ENCODE measurements at places on chromosomes 7 and 10. TPM values are rescaled to one million over a fixed set of nuclear protein-coding genes. Genes with fewer than 3 reads are reported as not detected.

- no peak for DNase-seq
These were observed 75.8 kb downstream of the CDCA7L start for GRCh38 chr7:21869785-21870402.

DNA sequence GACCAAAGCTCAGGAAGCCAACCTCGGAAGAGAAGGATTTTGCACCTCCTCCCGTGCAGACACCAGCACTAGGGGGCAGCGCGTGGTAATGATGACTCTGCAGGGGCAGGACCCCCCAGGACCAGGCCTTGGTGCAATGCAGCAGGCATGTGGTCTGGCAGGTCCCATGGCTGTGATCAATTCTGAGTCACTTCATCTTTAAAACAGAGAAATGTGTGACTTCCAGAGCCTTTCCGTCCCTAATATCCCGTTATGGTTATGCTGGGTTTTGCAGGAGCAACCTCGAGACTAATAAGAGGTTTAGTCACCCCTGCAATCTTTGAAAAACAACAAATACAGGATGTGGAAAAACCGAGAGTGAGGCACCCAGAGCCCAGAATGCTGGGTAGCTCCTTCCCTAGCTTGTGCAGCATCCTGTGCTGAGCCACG is 30.2 kb upstream of the GJD4 start:
- DNase-seq, result no peak

GRCh38 chr7:77788327-77788902 is 9.8 kb downstream of the TMEM60 start:
- DNase-seq, result no peak

- DNase-seq, result no peak
These were observed 91.3 kb downstream of the CPXM2 start for GRCh38 chr10:123800289-123800688.

GRCh38 chr7:130180571-130181262 is 24.5 kb downstream of the TMEM209 start:
- peak; percentile 27 for DNase-seq

- DNase-seq, result no peak
These were observed 703.5 kb downstream of the GATA3 start for GRCh38 chr10:8758029-8758428.

DNA sequence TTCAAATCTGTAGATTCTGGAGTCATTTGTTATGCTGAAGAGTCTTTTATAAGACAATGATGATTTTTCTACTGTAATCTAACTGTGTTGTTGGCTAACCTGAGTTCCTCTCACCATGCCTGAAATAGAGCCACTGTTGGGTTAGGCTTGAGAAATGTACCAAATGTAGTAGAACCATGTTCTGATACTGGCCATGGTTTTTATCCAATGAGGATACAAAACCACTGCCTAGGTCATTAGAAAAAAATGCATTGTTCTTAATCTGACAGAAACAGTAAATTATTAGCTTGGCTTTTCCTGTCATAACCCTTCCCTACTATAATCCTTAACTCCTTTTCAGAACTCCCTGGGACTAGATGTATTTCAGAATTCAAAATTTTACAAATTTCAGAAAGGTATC is 86.6 kb downstream of the RAPGEF5 start:
- no peak for DNase-seq

- DNase-seq, result no peak
These were observed 314.5 kb upstream of the SEMA3C start for GRCh38 chr7:81233208-81233940.

DNA sequence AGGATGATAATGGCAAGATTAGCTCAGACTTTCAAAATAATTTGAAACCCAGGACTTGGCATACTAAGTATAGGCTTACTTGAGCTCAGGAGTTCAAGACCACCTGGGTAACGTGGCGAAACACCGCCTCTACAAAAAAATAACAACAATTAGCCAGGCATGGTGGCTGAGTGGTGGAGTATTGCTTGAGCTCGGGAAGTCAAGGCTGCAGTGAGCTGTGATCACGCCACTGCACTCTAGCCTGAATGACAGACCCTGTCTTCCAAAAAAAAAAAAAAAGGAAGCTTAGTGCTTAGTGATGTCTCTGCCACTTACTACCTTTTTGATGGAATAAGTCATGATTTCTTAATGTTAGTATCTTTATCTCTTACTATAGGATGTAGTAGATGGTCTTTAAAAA is 25.5 kb downstream of the RABGEF1 start:
- DNase-seq, result no peak

Gene FEZF1
- total RNA-seq, result not detected

- no peak for DNase-seq
These were observed 270.7 kb downstream of the ZNF33B start for GRCh38 chr10:42367532-42368230.

Gene EXOC6
- total RNA-seq, result 12.4 TPM

DNA sequence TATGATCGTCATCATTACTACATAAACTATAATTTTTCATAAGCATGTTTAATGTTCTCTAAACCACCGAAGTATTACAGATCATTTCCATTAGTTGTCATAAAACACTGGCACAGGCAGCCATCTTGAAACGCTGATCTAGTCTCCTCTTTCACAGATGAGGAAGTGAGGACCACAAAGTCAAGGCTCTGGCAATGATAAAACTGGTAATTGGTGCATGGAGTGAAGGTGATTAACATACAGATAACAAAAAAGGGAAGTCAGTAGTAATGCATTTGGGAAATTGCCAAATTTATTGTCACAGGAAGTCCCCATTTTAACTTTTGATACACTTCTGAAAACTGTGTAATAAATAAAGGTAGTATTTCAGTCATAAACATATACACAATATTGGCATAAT is 49.3 kb downstream of the FBXL13 start:
- DNase-seq, result no peak

GRCh38 chr10:95767884-95768556 is 12.1 kb downstream of the ENTPD1 start:
- no peak for DNase-seq

- no peak for DNase-seq
These were observed 46.9 kb upstream of the MXI1 start for GRCh38 chr10:110160522-110160921.

DNA sequence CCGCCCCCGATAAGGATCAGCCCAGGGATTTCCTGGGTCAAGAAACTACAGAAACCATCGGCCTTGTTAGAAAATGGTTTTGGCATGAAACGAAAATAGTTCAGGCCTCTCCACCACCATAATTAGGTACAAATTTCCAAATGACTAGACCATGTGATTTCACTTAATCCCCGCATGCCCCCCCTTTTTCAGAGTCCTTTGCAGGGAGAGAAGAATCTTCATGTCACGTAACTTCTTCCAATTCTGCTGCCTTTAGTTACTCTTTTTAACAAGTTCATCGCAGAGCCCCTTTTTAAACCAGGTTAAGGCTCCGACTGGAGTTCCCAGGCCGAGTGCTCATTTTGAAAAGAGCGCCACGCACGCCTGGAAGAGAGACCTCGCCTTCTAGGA is 3.4 kb downstream of the PDGFA start:
- DNase-seq, result no peak

Gene CDH23
- 1.4 TPM for total RNA-seq

Gene HSPA12A
- total RNA-seq, result 0.06 TPM

DNA sequence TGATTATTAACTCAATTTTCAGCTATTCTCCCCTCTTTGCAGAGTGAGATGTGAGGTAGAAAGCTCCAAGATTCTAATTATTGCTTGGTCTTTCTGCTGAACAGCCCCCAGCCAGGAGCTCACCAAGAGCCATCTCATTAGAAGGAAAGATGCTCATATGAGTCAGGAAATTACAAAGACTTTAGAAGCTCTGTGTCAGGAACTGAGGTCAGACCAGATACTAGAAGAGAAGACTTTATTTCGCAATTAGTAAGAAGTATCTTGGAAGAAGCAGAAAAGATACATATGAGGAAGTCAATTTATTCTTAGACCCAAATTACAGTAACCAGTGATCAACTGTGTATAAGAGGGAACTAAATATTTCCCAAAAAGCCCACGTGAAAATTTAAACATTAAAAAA is 626.9 kb downstream of the ZWINT start:
- no peak for DNase-seq

DNA sequence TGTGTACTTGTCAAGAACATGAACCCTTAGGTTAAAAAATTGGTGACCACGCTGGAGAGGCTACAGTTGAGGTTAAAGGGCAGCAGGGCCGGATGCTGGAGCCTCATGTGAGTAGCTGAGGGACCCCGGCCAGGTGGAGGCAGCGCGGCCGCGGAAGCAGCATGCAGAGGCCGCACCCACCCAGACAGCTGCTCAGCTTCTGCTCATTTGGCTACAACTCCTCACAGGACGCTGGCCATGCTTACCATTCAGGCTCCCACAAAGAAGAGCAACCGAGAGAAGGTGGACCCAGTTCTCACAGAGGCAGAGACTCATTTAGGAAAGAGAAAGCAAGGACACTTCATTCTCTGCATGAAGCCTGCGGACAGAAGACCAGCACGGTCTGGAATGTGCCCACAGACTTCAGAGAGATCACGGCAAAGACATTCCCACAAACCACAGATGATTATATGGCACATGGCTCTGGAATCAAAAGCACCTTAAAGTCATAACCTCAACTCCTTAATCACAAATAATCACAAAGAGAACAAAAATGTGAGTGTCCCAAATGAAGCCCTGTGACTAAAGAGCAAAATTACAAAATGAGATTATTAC is 94.4 kb downstream of the VOPP1 start:
- no peak for DNase-seq

DNA sequence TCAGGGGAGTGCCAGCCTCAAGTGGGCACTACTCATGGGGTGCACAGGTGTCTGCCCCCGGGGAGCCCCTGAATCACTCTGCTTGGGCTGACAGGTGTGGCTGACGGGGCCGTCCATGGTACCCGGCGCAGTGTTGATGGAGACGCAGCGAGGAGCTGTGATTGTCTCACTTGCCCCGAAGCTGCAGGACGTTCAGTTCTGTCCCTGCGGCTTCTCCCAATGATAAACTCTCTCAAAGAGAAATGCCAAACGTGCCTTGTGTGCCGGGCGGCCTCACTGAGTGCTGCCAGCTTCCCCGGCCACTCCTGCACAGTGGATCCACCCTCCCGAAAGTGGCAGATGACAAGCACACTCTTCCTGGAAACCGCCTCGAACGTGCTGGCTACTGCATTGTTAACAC is 203.2 kb downstream of the DNAJB6 start:
- no peak for DNase-seq

DNA sequence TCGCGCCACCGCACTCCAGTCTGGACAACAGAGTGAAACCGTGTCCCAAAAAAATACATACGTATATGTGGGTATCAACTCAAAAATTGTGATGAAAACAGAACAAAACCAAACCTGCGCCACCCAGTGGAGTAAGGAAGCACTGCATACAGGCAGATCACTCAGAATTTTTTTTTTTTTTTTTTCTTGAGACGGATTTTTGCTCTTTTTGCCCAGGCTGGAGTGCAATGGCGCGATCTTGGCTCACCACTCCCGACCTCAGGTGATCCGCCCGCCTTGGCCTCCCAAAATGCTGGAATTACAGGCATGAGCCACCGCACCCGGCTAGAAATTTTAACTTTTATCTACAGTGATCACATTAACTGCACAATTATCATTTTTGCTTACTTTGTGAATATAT is 9.1 kb upstream of the TMEM236 start:
- peak; percentile 52 for DNase-seq

Gene ADIRF
- not detected for total RNA-seq

Gene PBLD
- total RNA-seq, result 0.70 TPM

DNA sequence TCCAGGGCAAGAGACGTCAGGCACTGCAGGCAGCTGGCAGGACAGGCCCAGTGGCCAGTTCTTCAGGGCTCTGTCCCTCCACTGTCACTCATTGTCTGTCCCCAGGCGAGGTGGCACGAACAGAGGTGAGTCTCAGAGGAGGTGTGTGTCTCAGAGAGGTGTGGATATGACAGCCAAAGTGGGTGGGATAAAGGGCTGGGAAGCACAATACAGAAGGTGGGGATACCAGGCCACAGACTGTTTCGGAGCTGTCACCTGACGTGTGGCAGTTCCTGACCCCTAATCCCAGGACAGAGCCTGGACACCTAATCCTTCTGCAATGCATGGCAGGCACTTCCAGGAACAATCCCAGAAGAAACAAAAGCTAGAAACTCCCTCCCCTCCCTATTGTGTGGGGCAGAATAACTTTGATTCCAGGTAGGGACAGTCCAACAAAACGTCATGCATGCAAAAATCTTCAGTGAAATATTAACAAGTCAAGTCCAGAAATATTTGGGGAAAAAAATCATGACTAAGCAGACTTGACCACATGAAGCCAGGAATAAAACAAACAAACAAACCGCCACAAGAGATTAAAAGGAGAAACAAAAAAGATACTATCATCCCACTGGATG is 11.6 kb downstream of the KLRG2 start:
- DNase-seq, result no peak

DNA sequence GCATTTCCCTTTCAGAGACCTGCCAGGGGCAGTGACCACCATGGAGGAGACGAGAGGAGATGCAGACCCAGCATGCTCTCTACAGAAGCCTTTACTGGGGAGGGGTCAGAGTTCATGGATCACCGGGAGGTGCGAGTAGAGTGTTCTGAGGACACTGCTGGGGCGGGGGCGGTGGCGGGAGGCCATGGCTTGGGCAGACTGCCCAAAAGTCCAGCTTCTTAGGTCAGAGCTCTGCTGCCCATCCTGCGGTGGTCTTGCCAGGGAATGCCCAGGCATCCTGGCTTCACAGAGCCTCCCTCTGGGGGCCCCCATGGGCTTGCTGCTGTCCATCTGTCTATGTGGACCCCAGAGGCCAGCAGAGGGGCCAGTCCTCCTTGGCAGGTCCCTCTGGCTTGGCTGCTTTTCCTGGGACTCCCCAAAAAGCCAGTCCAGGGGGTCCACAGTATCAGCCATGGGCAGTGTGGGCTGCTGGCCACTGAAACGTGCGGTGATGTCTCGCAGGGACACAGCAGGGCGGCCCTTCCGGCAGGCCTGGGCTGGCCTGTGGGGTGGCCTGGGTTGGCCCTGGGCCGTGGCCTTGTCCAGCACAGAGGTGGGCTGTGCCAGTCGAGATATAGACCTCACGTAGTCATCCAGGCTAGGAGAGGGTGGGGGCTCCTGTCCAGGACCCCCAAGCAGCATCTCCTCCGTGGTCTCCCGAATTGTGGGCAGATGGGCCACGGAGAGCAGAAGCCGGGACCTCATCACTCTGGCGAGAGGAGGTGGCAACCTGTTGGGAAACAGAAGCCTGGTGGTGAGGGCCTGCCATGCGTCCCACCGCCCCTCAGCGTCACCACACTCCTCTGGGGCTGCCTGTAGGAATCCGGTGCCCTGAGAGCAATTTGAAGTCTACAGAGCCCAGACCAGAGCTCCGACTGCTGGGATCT is 1.1 kb downstream of the DEPP1 start:
- no peak for DNase-seq

Gene CALCR
- not detected for total RNA-seq

Gene ADAM22
- total RNA-seq, result 2.3 TPM

DNA sequence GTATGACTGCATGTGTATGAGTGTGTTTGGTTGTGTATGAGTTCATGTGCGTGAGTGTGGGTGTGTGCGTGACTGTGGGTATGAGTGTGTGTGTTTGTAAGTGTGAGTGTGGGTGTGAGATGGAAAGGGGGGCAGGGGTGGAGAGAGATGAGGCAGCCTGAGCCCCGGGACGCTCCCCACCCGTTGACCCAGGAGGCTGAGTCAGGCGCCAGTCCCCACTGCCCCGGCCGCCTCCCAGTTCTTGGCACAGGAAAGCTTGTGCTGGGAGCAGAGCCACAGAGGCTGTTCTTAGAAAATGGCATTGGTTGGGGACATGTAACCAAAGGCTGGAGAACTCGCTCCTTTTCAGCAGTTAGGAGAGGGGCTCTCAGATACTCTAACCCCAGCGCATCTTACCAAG is 27.8 kb upstream of the NUB1 start:
- DNase-seq, result peak; percentile 23

Gene SEMA3A
- 1.9 TPM for total RNA-seq

GRCh38 chr10:19728964-19729363 is 87.3 kb upstream of the PLXDC2 start:
- DNase-seq, result no peak

- no peak for DNase-seq
These were observed 62.4 kb downstream of the PRKAG2 start for GRCh38 chr7:151814400-151815009.

Gene ITGA8
- not detected for total RNA-seq

Data from activated naive CD8-positive, alpha-beta T cell treated with anti-CD3 and anti-CD28 coated beads for 36 hours (primary cell).